ENCODE measurements at places on chromosomes 7 and 10. TPM values are rescaled to one million over a fixed set of nuclear protein-coding genes. Genes with fewer than 3 reads are reported as not detected.
A peak's percentile ranks its signal among the peaks of the same experiment; 100 is the strongest.

Gene CTTNBP2
- 0.77 TPM for total RNA-seq

Gene CHST3
- total RNA-seq = 18.5 TPM

Gene NKX6-2
- not detected for total RNA-seq

Gene VSTM4
- total RNA-seq = 12.2 TPM

Gene SLC29A4
- total RNA-seq = 2.3 TPM

Gene CPVL
- 72.6 TPM for total RNA-seq

Gene STAG3
- 0.74 TPM for total RNA-seq

Gene MMRN2
- 31.3 TPM for total RNA-seq

Gene OR6B1
- total RNA-seq = not detected

- no peak for DNase-seq
Observed at GRCh38 chr7:98291717-98292116, 10.2 kb downstream of the BRI3 start.

DNA sequence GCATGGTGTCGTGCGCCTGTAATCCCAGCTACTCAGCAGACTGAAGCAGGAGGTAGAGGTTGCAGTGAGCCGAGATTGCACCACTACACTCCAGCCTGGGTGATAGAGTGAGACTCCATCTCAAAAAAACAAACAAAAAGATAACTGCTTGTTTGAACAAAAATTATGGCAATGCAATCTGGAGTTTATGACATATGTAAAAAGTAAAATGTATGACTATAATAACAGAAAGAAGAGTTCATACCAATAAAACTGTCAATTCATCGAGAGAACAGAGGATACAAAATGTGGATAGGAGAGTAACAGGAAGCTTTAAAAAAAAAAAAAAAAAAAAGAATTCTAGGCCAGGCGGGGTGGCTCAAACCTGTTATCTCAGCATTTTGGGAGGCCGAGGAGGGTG lies 19.2 kb downstream of the SLC25A16 start:
- no peak for DNase-seq

DNA sequence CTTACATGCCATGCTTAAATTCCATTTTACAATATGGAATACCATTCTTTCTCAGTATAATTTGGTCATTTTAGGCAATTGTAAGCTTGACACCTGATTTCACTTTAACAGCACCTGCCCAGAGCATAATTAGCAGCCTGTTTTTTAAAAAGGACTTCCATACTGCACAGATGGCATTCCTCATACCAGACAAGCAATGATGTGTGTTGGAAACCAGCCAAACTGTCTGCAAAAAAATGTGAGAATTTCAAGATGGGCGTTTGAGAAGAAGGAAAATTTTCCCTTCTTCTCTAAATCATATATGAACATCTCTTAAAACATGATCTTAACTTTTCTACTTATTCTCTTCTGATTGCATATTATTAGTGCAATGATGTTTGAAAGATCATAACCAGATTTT lies 40.4 kb upstream of the AGMO start:
- DNase-seq = no peak

GRCh38 chr10:58511765-58512490 lies 744 bp upstream of the BICC1 start:
- DNase-seq = peak; percentile 61

- no peak for DNase-seq
Observed at GRCh38 chr10:86043236-86043635, 323.4 kb downstream of the GRID1 start.

- DNase-seq = no peak
Observed at GRCh38 chr10:47372726-47373125, 11.4 kb downstream of the ZNF488 start.

DNA sequence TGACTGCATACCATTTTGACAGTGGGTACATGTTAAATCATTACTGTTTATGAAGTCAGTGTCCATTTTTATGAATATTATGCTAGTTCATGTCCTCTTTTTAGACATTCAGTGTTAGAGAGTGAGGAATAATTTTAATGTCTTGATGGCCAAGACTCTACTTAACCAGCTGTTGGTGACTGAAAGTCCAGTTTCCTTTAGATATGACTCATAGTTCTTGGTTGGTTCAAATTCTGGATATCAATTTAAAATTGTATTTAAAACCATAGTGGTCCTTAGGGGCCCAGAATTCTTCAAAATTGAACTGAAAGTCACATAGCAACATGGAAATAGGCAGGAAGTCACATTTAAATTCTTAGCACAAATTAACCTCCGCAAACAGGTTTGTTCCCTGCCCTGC lies 196.5 kb upstream of the PRPS1L1 start:
- no peak for DNase-seq

DNA sequence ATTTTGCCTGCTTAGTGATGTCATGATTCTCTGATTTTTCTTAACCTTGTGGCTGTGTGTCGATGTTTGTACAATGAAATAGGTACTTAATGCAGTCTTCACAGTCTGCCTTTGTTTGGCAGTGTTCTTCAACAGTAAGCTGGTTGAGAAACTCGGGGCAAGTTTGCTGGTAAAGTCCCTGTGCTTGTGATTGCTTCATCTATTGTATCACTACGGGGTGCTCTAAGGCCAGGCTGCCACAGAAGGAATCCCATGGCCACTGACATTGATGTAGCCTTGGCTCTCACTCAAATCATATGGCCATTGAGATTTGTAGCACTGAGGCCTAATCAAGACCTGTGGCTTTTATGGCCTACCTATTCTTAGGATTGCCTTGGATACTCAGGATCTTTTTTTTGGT lies 33.5 kb upstream of the PRSS37 start:
- no peak for DNase-seq

- DNase-seq = no peak
Observed at GRCh38 chr10:92778091-92778490, 70.2 kb upstream of the EXOC6 start.
